ENCODE measurements at places on chromosomes 1 and 21. TPM values are rescaled to one million over a fixed set of nuclear protein-coding genes. Genes with fewer than 3 reads are reported as not detected.

Gene CGN
- total RNA-seq, result 31.0 TPM

GRCh38 chr1:153888533-153888932 lies 34.2 kb downstream of the GATAD2B start:
- DNase-seq, result no peak

GRCh38 chr1:81582467-81582986 lies 218.2 kb upstream of the ADGRL2 start:
- no peak for DNase-seq

DNA sequence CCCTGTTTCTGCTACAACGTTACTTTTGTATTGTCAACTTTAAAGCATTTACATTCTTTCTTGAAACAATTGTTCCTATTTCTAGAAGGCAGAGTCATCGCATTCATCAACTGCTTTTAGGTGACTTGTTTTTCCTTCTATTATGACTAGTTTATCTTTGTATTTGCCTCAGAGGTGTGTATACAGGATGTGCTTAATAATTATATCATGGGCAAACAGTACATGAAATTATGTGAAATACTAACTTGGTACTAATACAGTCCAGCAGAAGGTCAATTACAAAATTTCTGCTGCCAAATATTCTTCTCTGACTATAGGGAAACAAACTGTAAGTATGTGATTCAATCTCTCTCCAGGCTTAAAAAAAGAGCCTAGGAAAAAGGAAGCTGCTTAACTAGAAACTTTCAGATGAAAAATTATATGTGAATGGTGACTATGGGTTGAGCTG lies 101.6 kb downstream of the C4BPA start:
- DNase-seq, result no peak

- DNase-seq, result peak; percentile 84
Observed at GRCh38 chr1:37514350-37515184, at the start of gene MEAF6. Gene MEAF6, minus strand, starts transcription at chr1:37514766. Its CDS starts 20 bp downstream, at chr1:37514746.

GRCh38 chr1:78081980-78082860 lies 36.5 kb downstream of the GIPC2 start:
- DNase-seq, result no peak

GRCh38 chr1:242205622-242206489 lies 207.0 kb upstream of the MAP1LC3C start:
- no peak for DNase-seq

DNA sequence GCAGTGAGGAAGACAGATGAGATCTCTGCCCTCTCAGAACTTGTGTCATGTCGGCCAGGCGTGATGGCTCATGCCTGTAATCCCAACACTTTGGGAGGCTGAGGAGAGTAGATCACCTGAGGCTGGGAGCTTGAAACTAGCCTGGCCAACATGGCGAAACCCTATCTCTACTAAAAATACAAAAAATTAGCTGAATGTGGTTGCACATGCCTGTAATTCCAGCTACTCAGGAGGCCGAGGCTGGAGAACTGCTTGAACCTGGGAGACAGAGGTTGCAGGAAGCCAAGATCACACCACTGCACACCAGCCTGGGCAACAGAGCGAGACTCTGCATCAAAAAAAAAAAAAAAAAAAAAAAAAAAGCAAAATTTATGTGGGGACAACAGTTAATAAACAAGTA lies 40.9 kb upstream of the RALGPS2 start:
- no peak for DNase-seq

- DNase-seq, result no peak
Observed at GRCh38 chr1:38083541-38083940, 36.9 kb upstream of the POU3F1 start.
